GDM1 (cell line): ENCODE measurements at places on chromosomes 1 and 21.

GRCh38 chr1:220726634-220727033 is 21.5 kb upstream of the MTARC2 start:
- DNase-seq: no peak

GRCh38 chr1:225362805-225363204 is 65.0 kb downstream of the LBR start:
- no peak for DNase-seq

GRCh38 chr1:91381844-91382243 is 22.8 kb downstream of the HFM1 start:
- no peak for DNase-seq

DNA sequence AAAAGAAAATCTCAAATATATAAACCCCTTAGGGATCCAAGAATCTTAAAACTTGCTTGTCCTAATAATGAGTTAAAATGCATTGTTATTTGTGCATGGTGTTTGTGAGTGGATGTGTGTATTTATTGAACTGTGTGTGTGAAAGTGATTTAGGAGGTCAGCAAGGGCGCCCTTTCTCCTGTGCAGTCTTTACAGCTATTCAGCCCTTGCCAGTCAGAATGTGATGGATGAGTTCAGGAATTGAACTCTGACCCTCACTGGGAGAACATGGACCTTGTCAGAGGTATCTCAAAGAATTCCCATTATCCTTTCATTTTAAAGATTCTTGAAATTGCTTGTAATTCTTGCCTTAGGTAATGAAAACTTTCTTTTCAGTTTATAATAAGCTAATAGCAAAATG is 493.0 kb upstream of the ADGRL4 start:
- DNase-seq: no peak

GRCh38 chr1:23984417-23985186 is 4.5 kb upstream of the SRSF10 start:
- no peak for DNase-seq

DNA sequence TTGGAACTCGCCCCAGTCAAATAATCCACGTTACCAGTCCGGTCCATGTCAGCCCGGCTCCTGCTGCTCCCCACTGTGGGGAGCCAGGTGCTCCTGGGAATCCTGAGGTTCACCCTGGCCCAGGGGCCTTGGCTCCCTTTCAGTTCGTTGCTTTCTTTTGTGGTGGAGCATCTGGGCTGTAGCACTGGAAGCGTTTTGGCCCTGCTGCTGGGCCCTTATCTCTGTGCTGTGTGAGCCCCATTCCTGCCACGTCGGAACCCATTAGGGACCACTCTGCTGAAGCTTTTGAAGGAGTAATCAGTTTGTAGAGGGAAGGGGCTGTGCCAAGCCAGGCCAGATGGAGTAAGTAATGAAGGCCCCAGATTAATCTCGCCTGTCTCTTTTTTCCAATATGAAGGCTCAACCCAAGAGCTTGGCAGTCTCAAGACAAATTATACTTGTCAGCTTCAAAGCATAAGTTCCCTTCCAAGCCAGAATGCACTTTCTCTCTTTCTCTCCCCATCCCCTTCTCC is 82.3 kb downstream of the PGM1 start:
- no peak for DNase-seq
